ENCODE measurements at places on chromosomes 2 and 18.

DNA sequence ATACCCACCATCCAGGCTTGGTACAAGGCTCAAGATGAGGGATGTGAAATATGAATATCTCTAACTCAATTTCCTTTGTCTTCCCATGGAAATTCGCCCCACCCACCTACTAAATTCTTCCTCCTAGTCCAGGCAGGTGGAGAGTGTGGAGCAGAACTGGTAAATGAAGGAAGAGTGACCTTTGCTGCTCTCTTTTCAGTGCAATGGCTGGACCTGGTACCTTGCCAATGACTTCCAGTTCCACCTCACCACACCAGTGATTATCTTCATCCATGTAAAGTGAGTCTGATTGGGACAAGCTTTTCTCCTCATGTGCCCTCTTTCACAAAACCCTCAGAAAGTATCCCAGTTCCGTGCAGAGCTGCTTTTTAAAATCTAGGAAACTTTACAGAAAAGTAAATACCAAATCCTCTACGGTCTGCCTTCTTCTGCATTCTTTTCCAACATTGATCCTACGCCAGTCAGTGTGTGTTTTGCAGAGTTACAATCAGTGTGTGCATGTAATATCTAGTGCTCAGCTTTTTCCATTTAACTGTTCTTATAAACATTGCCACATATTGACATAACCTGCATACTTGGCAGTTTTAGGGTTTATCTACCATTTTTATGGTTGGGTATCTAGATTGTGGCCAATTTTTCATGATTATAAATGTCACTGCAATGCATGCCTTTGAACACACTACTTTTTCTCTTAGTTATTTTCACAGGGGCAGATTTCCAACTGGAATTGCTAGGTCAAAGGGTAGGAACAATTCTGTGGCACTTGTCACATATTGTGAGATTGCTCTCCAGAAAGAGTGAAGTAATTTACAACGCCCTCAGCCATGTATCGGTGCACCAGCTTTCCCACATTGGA is 86.5 kb upstream of the SEC11C start:
- H3K36me3 ChIP-seq, result no peaks in the 10 kb centered on the region
- H3K27me3 ChIP-seq, result no peaks in the 10 kb centered on the region
- no peak for DNase-seq
- H3K27ac ChIP-seq, result no peak overlapping the region

DNA sequence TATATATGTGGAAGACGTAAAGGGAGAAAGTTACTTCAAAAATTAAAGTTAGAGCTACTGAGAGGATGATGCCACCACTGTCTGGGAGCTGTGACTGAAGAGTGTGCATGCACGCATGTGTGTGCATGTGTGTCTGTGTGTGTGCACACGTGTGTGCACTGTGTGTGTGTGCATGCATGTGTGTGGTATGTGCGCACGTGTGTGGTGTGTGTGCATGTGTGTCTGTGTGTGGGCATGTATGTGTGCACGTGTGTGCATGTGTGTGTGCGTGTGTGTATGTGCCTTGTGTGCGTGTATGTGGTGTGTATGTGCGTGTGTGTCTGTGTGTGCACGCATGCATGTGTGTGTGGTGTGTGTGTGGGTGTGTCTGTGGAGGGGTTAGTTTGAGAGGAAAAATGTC is 473.4 kb downstream of the CMPK2 start:
- no peak for DNase-seq
- H3K4me3 ChIP-seq, result no peak overlapping the region
- no peaks in the 10 kb centered on the region for H3K27me3 ChIP-seq
- H3K27ac ChIP-seq, result no peak overlapping the region
- H3K36me3 ChIP-seq, result no peaks in the 10 kb centered on the region

DNA sequence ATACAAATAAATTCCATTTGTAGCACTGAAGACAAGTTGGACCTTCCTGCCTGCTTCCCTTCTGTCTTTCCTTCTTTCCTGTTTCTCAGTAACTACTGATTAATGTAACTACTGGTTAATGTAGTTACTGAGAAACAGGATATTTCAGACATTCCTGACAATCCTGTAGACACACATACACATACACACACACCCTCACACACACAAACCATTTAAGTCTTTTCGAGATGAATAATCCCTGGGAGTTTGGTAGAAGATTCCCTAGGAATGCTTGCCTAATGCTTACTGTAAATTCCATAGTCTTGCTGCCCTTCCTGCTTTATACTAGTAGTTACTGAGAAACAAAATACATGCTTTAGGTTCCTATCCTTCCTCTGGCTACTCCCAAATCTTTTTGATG is 83.9 kb downstream of the PIK3C3 start:
- H3K36me3 ChIP-seq, result peaks cover 92% of the 10 kb centered on the region
- DNase-seq, result no peak
- H3K4me3 ChIP-seq, result no peak overlapping the region
- H3K27me3 ChIP-seq, result no peaks in the 10 kb centered on the region

GRCh38 chr2:43317680-43318079 is 91.3 kb upstream of the ZFP36L2 start:
- peaks cover 9% of the 10 kb centered on the region for H3K36me3 ChIP-seq
- peaks cover 20% of the 10 kb centered on the region for H3K4me1 ChIP-seq
- no peak for DNase-seq
- no peaks in the 10 kb centered on the region for H3K27me3 ChIP-seq
- no peak overlapping the region for H3K4me3 ChIP-seq

DNA sequence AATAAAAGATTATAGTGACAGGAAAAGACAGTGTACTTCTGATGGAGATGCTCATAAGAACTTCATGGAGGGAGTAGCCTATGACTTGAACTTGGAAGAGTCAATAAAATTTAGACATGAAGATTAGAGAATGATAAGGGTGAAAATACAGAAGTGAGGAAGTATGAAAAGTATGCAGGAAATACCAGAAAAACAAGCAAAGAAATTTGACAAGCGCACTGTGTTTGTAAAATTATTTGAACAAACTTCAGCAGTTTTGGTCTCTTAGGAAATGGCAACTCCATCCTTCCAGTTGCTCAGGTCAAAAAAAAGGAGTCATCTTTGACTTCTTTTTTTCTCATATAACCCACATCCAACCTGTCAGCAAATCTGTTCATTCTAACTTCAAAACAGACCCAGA is 864.0 kb upstream of the ZEB2 start:
- no peaks in the 10 kb centered on the region for H3K36me3 ChIP-seq
- no peaks in the 10 kb centered on the region for H3K27me3 ChIP-seq
- H3K27ac ChIP-seq, result no peak overlapping the region
- H3K4me3 ChIP-seq, result no peak overlapping the region
- H3K4me1 ChIP-seq, result no peaks in the 10 kb centered on the region

DNA sequence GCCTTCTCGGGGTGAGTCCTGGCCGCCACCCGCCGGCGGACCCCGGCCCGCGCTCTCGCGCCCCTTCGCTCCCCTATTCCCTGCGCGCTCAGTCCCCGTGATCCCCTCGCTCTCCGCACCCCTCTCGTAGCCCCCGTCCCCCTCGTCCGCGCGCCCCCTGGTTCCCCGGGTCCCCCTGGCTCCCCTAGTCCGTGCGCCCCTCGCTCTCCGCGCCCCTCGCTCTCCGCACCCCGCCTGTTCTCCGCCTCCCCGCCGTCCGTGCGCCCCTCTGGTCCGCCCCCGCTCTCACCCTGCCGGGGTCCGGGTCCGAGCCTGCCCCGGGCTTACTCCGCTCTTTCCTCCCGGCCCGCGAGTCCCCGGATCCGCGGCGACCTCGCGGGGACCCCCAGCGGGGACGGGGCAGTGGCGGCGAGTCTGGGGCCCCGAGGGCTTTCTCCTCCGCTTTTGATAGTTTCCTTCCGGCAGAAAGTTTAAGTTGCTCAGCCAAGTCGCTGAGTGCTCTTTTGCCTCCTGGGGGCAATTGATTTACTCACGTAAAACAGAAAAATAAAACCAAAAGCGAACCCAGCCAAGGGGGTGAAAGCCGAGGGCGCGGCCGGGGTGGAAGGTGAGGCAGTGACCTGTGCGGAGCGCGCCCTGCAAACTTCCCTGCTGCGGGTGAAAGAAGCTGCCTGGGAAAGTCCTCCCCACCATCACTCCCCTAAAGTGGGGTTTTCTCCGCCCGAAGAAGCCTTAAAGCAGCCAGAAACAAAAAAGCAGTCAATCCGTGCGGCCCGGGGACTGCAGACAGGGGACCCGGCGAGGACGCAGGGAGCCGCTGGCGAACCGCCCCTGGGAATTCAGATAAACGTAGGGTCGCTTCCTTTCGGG is 568 bp downstream of the RAB31 start:
- no peaks in the 10 kb centered on the region for H3K36me3 ChIP-seq
- peaks cover 36% of the 10 kb centered on the region for H3K4me1 ChIP-seq
- no peaks in the 10 kb centered on the region for H3K27me3 ChIP-seq
- peak overlapping the region; percentile 89 for H3K27ac ChIP-seq
- H3K4me3 ChIP-seq, result peak overlapping the region; percentile 76

DNA sequence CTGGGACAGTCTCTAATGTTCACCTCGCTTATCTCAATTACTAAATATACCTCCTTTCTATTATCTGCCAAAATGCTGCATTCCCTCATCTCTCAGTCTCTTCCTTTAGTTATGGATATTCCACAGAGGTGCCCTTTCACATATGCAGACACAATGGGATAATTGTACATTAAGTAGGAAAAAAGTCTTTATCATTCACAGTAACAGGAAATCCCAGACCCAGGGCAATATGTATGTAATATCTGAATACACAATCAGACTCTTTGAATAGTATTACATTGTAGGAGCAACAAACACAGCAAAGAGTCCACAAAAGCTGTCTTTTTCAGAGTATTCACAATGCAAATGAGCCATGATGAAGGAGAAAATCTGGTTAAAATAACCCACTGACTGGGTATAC is 1399.0 kb upstream of the ZEB2 start:
- DNase-seq, result no peak
- no peak overlapping the region for H3K4me3 ChIP-seq
- H3K27ac ChIP-seq, result no peak overlapping the region

DNA sequence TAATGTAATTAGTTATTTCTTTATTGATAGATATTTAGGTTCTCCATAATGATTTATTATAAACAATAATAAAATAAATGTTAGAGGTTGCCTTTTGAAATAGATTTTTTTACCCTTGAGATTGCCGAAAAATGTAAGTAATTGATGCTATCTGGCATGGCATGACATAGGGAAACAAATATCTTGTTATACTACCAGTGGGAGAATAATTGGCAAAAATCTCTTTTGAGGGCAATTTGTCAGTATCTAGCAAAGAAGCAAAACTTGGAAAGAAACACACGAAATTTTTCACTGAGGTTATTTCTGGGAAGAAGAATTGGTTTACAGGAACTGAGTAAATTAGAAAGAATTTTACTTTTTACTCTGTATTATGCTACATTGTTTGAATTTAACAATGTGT is 547.2 kb upstream of the SETBP1 start:
- no peaks in the 10 kb centered on the region for H3K4me1 ChIP-seq
- no peaks in the 10 kb centered on the region for H3K36me3 ChIP-seq
- H3K27me3 ChIP-seq, result no peaks in the 10 kb centered on the region
- no peak overlapping the region for H3K27ac ChIP-seq
- H3K4me3 ChIP-seq, result no peak overlapping the region

DNA sequence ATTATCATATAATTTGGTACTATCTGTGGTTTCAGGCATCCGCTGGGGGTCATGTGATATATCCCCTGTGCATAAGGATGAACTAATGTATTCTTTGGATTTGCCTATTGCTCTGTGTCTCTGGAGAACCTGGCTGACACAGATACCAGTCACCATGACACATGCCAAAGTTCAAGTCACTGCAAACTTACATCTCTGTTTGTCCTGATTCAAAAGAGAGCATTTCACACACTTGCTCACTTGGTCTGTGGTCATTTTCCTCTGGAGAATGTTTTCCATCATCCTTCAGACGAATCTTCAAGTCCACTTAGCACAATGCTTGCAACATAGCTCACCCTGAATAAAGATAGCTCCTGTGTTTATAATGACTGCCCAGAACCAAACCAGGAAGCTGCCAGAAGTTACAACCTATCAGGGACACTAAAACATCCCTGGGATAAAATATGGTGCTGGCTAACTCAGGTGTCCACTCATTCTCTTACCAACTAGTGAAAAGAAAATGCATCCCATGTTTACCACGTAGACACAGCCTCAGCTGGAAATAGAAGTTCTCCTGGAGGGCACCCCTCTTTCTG is 18.1 kb downstream of the SULT1C3 start:
- H3K27me3 ChIP-seq, result no peaks in the 10 kb centered on the region
- no peak overlapping the region for H3K27ac ChIP-seq
- no peak overlapping the region for H3K4me3 ChIP-seq
- no peak for DNase-seq

GRCh38 chr2:179850188-179850587 is 11.2 kb downstream of the ZNF385B start:
- H3K4me3 ChIP-seq, result no peak overlapping the region
- no peaks in the 10 kb centered on the region for H3K27me3 ChIP-seq
- no peaks in the 10 kb centered on the region for H3K36me3 ChIP-seq
- no peak overlapping the region for H3K27ac ChIP-seq

- no peak overlapping the region for H3K4me3 ChIP-seq
- H3K4me1 ChIP-seq, result peaks cover 12% of the 10 kb centered on the region
- no peaks in the 10 kb centered on the region for H3K36me3 ChIP-seq
- H3K27ac ChIP-seq, result no peak overlapping the region
- DNase-seq, result no peak
These were observed 5.8 kb upstream of the MARCHF7 start for GRCh38 chr2:159706385-159706980.

GRCh38 chr2:23204685-23205242 is 180.2 kb upstream of the KLHL29 start:
- H3K36me3 ChIP-seq, result no peaks in the 10 kb centered on the region
- no peaks in the 10 kb centered on the region for H3K27me3 ChIP-seq
- no peaks in the 10 kb centered on the region for H3K4me1 ChIP-seq
- no peak for DNase-seq
- no peak overlapping the region for H3K27ac ChIP-seq

- no peak overlapping the region for H3K4me3 ChIP-seq
- H3K36me3 ChIP-seq, result no peaks in the 10 kb centered on the region
- H3K4me1 ChIP-seq, result peaks cover 6% of the 10 kb centered on the region
- peak; percentile 81 for DNase-seq
- no peak overlapping the region for H3K27ac ChIP-seq
These were observed 3.6 kb upstream of the OTOS start for GRCh38 chr2:240143801-240144648.

- no peak for DNase-seq
- no peaks in the 10 kb centered on the region for H3K36me3 ChIP-seq
- no peak overlapping the region for H3K4me3 ChIP-seq
- no peak overlapping the region for H3K27ac ChIP-seq
- H3K27me3 ChIP-seq, result no peaks in the 10 kb centered on the region
These were observed 386.2 kb downstream of the PTH2R start for GRCh38 chr2:208792766-208793165.

GRCh38 chr18:69795791-69796190 is 151.9 kb downstream of the CD226 start:
- H3K36me3 ChIP-seq, result no peaks in the 10 kb centered on the region
- no peak overlapping the region for H3K27ac ChIP-seq
- H3K4me3 ChIP-seq, result no peak overlapping the region
- no peak for DNase-seq
- no peaks in the 10 kb centered on the region for H3K4me1 ChIP-seq

DNA sequence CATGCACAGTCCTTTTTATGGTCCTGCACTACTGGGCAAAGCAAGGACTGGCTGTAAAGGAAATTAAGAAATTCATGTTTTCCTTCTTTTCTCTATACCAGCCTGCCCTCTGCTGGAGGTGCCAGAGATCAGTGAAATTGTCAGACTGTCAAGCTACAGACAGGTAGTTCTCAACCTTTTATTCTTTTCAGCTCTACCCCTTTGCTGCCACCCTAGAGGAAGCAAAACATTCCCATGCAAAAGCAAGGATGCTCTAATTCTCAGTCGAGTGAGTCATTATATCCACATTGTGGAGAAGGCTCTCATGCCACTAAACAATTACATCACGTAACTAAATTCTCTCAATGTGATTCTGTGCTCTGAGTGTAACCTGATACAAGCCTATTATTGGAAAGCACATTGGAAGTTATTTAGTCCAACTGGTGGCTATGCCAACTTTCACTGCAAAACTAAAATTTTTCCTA is 25.0 kb upstream of the RAPGEF4 start:
- no peak overlapping the region for H3K4me3 ChIP-seq
- H3K36me3 ChIP-seq, result no peaks in the 10 kb centered on the region
- DNase-seq, result no peak
- H3K27me3 ChIP-seq, result peaks cover 6% of the 10 kb centered on the region
